ENCODE measurements at places on chromosomes 12 and 14. TPM values are rescaled to one million over a fixed set of nuclear protein-coding genes. Genes with fewer than 3 reads are reported as not detected.

DNA sequence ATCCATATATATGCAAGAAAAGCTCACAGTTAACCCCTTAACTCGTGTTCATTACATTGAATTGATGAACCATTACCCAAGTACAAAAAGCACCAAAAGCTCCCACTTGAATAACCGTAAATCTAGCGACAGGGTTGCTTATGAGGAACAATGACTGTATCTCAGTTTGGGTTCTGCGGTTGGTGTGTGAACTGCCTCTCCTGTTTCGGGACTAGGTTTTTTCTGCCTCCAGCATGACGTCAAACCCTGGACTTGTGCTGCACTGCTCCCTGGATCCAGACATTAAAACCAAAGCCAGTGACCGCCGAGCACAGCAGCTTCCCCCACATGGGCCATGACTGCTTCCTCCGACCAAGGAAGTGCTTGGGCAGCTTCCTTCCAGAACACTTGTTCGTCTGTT lies 77.7 kb downstream of the SETD3 start:
- no peak for DNase-seq

DNA sequence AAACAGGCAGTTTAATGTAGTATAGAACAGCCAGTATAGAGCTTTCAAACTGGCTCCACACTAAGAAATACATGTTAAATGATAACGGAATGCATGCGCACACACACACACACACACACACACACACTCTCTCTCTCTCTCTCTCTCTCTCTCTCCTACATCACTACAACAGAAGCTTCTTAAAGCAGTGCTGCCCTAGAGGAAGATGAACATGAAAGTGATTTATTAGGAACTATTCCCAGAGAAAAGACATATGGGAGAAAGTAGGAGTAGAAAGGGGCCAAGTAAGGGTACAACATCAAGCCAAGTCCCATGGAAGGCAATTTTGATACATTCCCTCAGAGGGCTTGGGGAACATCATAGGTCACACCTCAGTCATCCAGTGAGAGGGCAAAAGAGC lies 16.4 kb upstream of the DHRS4 start:
- DNase-seq = no peak

TMEM229B gene
- total RNA-seq = 1.6 TPM

DNA sequence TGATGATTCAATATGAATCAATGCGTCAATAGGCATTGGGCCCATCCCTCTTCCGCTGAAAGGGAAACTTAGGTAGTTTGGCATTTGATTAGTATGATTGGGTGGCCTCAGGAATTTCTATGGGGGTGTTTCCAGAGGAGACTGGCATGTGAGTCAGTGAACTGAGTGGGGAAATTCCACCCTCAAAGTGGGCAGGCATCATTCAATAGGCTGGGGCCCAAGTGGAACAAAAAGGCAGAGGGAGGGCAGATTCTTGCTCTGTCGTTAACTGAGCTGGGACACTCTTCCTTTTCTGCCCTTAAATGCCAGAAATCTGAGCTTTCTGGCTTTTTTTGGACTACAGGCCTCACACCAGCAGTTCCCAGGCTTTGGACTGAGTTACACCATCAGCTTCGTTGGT lies 373.5 kb downstream of the RPS29 start:
- no peak for DNase-seq

GRCh38 chr12:8867009-8867408 lies 44.6 kb downstream of the A2ML1 start:
- no peak for DNase-seq

- no peak for DNase-seq
These were observed 109.8 kb downstream of the PHLDA1 start for GRCh38 chr12:75921622-75922289.

- DNase-seq = no peak
These were observed 8.2 kb upstream of the ZNF740 start for GRCh38 chr12:53172352-53172751.

WNK1 gene
- total RNA-seq = 119 TPM

GLS2 gene
- total RNA-seq = 24.5 TPM

DNA sequence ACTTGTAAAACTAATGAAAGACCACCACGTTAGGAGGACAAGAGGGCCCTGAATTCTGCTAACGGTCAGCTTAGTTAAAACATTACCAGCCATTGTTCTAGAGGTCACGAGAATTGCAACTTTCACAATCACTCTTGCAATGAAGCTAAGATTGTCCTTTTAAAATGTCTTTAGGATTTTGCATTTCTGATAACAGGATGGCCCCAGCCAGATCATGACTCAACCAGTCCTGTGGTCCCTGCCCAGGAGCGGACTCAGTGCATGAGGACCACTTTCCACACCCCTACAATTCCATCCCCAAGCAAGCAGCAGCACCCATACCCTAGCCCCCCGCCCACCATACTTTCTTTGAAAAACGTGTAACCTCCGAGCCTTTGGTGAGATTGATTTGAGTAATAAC lies 28.7 kb downstream of the HSP90AA1 start:
- no peak for DNase-seq

GRCh38 chr14:70709726-70710382 lies 68.1 kb downstream of the TTC9 start:
- DNase-seq = peak; percentile 56

All from GM23338 (cell line).